Nucleus accumbens (tissue), 56 donors: ENCODE measurements at places on chromosomes 16 and 17.

GRCh38 chr17:2707721-2708584 lies 3.6 kb downstream of the CLUH start:
- DNase-seq, result peak; percentile 38

GRCh38 chr17:17186051-17186450 lies 20.1 kb downstream of the PLD6 start:
- DNase-seq, result no peak

DNA sequence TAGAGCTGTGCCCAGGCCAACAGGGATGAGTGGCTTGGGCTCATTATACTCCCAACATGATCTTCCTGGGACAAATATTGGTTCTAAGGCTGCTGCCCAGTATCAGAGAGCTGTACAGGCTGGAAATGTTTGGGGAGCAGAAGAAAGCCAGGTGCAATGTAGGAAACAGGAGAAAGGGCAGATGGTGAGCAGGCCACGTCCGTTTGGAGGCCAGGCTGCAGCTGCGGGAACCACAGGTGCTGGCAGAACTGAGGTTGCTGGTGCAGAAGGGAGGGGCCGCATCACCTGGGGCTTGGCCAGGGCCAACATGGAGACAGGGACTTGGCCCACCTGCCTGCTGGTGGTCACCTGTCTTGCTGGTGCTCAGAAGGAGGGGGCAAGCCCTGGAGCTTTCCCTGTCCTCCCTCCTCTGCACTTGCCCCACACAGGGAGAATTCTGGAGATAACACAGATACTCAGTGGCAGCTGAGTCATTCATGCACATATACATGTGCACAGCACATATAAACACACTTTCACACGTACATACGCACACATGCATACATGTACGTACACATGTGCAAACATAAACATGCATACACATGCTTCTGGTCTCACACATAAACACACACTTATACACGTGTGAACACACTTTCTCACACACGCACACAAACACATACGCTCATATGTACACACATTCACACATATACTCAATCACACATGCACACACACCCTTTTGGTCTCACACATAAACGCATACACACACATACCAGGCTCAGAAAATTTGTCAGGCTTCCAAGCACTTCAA lies 67.7 kb downstream of the WSCD1 start:
- no peak for DNase-seq

DNA sequence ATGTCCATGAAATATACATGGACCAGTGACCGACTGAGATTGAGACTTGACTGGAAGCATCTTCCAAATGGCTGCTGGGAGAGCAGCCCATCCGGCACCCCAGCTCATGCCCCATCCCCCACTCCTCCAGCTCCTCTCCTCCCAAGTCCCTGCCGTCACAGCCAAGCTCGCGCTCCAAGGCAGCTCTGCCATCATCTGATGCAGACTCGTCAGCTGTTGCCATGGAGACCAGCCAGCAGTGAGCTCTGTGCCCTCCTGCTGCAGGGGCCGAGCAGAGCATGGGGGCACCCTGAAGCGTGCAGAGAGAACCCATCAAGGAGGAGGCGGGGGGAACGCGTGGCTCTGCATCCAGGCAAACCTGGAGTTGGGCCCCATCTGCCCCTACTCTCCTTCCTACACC lies 74.5 kb upstream of the TNRC6C start:
- peak; percentile 92 for DNase-seq

DNA sequence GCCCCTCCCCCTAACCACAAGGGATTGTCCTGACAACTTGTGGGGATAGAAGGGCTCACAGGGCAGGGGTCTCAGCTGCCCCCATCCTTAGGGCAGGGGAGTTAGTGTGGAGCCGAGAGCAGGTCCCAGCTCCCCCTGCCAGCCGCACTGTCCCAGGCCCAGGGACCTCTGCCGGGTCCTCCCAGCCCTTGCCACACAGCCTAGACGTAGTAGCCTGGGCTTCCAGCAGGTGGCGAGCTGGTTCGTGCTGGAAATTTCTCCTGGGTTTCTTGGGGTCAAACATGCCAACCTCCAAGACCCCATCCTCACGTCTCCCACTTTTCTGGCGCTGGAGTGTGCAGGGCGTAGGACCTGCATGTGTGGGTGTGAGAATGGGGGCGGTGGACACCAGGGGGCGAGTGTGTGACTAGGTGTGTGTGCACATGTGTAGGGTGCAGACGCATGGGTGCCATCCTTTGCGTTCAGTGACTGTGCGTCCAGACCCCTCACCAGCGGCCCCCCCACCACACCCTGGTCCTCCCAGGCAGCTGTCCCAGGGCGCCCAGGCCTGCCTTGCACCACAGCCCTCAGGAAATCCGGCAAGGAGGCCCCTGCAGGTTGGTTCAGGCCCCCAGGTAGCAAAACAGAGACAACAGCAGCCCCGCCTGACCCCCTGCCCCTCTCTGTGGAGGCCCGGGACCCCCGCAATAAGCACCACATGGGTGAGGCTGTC lies 29.5 kb downstream of the SBK1 start:
- no peak for DNase-seq

GRCh38 chr17:78072961-78073360 lies 55.6 kb downstream of the TMC6 start:
- no peak for DNase-seq

- no peak for DNase-seq
Observed at GRCh38 chr17:57243171-57243622, 13.1 kb upstream of the MSI2 start.

- no peak for DNase-seq
Observed at GRCh38 chr16:87037012-87037411, 280.2 kb downstream of the C16orf95 start.

- peak; percentile 41 for DNase-seq
Observed at GRCh38 chr17:42101513-42102292, 3.4 kb upstream of the ZNF385C start.

DNA sequence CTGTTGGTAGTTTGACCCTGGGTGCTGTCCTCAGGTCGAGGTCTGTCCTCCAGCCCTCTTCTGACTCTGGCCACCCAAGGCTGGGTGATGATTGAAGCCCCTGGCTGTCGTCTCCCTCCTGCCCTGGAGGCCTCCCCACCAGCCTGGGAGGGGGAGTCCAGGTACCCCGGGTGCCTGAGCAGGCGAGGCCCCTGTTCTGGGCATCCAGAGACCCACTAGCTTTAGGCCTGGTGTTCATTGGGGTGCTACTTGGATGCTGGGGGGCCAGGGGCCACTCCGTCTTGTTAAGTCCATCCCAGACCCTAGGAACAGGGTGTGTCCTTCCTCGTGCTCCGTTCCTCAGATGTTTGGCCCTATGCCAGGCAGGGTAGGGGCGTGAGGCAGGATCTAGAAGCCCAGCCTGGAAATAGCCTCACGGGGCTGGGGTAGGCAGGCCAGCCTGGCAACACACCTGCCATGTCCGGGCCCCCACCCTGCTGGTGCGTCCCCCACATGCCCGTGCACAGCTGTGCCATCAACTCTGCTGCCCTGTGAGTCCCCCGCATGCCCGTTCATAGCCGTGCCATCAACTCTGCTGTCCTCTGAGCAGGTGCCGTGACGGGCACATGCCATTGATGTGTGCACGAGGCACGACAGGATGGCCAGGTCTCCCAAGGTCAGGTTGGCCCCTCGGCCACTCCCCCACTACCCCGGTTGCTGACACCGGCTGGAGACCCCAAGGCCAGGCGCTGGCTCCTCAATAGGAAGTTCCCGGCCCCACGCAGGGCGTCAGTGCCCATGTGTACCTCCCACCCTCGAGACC lies 36.9 kb downstream of the GINS2 start:
- no peak for DNase-seq

DNA sequence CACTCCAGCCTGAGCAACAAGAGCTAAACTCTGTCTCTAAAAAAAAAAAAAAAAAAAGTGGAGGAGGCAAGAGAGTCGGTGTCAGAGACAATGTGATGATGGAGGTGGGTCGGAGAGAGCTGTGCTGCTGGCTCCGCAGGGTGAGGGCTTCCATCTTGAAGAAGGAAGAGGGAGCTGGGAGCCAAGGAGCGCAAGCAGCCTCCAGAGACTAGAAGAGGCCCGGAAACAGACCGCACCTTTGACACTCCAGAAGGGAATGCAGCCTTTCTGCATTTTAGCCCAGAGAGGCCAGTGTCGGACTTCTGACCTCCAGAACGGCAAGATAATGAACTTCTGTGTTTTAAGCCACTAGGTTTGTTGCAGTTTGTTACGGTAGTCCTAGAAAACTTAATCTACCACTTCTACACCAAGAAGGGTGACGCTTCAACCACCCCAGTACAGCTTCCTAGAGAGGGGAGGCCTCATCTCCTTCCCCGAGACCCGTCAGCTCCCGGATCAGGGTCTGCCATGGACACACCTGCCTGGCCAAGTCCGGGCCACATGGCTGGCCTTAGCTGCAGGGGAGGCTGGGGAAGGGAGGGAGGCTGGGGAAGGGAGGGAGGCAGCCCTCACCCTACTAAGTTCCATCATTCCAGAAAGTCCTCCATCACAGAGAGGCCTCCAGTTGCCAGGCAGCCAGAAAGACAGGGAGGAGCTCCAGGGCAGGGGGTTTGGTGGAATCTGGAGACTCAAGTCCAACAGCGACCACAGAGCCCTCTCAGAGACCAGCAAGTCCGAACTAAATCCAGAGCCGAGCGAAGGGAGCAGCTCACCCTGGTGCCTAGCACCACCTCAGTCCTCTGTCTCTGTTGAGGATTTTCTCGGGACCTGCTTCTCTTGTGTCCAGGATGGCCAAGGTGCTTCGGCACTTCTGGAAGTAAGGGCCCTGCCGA lies 13.2 kb upstream of the RBFOX3 start:
- DNase-seq, result no peak

GRCh38 chr16:10883004-10883403 lies 6.0 kb downstream of the CIITA start:
- no peak for DNase-seq

GRCh38 chr16:55574811-55575210 lies 8.3 kb downstream of the CAPNS2 start:
- DNase-seq, result no peak
